ENCODE measurements at places on chromosomes 7 and 10.

DNA sequence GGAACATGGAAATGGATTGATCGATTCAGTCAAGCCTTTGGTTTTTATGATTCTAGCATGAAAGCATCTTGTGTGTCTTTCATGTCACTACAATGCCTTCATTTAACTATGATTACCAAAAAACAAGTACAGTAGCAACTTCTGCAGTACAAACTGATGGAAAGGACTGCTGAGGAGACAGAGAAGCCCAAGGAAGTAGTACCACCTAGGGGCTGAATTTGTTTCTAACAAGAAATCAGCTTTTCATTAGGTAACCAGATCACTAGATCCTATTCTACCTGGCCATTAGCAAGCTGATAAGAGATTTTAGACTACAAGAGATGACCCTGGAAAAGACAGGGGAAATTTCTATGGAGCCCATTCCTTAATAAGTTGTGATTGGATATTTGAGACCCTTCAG lies 3.2 kb upstream of the IFIT1 start:
- DNase-seq: peak; percentile 57

- DNase-seq: peak; percentile 97
Measured at GRCh38 chr10:580778-581177, 108.7 kb downstream of the DIP2C start.

- no peak for DNase-seq
Measured at GRCh38 chr10:95941115-95941514, 33.3 kb downstream of the CC2D2B start.

DNA sequence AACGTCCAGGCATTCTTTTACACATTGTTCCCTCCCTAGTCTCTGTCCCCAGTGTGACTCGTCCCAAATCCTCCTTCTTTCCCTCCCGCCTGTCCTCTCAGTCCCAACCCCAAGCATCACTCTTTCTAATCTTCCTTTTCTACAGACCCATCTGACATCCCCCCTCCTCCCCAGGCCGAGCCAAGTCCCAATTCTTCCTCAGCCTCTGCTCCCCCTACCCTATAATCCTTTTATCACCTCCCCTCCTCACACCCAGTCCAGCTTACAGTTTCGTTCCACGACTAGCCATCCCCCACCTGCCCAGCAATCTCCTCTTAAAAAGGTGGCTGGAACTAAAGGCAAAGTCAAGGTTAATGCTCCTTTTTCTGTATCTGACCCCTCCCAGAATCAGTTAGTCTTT lies 95.1 kb downstream of the MACC1 start:
- DNase-seq: no peak

DNA sequence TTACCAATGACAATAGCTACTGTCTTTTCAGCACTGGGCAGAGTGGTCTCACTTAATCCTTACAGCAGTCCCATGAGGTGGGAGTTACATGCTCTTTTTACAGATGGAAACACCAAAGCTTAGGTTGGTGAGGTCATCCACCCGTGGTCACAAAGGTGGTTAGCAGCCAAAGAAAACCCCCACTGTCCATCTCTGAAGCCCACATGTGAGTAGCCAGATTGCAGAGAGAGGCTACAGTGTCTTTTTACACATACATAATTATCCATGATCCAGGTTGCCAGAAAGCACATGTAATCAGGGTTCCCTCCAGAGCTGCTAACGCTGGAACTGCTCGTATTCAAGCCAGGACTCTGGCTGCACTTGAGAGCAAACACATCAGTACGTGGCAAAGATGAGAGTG lies 24.6 kb upstream of the ANKRD2 start:
- DNase-seq: peak; percentile 38

All from GM23248 (cell line).